AG08396 (cell line): ENCODE measurements at places on chromosomes 1 and 21.

DNA sequence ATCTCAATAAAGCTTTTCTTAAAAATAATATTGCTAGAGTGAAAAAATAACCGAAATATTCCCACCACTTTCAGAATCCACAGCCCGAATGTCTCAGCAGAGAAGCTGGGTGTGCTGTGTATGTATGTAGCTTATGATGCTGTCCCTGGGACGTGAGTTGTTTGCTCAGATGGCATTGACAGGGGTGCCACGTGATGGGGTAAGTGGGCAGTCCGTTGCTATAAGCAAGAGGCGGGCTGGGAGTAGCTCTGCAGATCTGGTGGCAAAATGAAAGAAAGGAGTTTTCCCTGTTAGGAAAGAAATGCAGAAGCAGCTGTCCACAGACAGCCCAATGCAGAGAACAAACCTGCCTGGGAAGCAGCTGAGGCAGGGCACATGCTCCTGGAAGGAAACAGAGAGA lies 3.8 kb upstream of the FAM20B start:
- peak; percentile 56 for DNase-seq

GRCh38 chr21:46618738-46619379 lies 14.0 kb upstream of the S100B start:
- no peak for DNase-seq

DNA sequence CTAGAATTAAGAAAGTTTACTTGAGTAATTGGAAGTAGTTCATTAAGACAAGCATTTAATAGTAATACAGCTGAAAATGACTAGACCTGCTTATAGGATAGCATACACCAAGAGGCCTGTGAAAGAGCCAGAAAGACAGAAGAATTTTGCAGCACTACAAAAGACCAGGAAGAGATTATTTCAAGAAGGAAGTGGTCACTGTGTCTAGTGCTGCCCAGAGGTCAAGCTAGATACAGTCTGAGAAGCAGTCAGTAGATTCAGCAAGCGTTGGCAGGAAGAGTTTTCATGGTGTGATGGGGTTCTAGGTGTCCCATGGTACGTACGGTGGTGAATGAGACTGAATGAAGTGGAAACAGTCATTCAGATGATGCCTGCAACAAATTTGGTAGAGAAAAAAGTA lies 31.5 kb downstream of the RGS8 start:
- no peak for DNase-seq

DNA sequence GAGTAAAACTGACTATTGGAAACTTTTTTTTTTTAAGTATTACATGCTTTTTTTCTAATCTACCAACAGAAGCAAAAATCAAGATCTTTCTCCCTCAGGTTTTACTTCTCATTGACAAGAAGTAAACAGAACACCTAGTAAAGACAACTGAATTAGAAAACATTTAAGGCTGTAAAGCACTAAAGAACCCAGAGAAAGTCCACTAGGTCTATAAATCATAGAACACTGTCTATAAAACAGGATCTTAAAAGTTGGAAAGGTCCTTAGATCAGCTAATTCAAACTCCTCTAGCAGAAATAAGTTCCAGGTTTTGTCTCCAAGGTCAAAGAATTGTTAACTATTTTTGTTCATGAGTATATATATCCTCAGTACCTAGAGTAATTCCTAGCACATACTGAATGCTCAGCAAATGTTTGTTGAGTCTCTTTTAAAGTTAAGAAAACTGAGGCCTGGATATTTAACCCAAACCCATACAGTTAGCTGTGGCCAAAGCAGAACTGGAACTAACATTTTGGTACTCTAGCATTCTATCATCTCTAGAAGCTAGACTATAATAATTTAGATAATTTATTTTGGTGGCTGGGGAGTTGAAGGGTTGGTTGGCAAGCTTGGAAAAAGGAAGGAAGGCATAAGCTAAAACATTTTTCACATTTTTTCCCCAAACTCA lies 3.0 kb downstream of the EPS15 start:
- DNase-seq: no peak

- no peak for DNase-seq
Measured at GRCh38 chr1:22872981-22873664, 99.5 kb downstream of the LACTBL1 start.

GRCh38 chr1:14265495-14265894 lies 333.0 kb upstream of the KAZN start:
- no peak for DNase-seq

- no peak for DNase-seq
Measured at GRCh38 chr1:159868766-159869165, 6.3 kb upstream of the VSIG8 start.

- DNase-seq: no peak
Measured at GRCh38 chr1:154718566-154718965, 110.6 kb upstream of the ADAR start.

DNA sequence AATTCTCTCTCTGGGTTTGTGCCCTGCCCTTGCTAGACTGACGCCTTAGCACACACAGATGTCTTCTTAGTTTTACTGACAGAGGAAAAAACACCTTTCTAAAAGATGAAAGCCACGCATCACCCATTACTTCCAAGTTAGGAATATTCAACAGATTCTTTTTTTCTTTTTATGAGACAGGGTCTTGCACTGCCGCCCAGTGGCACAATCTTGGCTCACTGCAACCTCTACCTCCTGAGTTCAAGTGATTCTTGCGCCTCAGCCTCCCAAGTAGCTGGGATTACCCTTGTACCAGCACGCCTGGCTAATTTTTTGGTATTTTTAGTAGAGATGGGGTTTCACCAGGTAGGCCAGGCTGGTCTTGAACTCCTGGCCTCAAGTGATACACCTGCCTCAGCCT lies 169.2 kb downstream of the APP start:
- DNase-seq: no peak

GRCh38 chr1:4253935-4254334 lies 353.9 kb upstream of the C1orf174 start:
- DNase-seq: no peak

GRCh38 chr1:208691012-208691411 lies 446.8 kb upstream of the PLXNA2 start:
- DNase-seq: no peak

DNA sequence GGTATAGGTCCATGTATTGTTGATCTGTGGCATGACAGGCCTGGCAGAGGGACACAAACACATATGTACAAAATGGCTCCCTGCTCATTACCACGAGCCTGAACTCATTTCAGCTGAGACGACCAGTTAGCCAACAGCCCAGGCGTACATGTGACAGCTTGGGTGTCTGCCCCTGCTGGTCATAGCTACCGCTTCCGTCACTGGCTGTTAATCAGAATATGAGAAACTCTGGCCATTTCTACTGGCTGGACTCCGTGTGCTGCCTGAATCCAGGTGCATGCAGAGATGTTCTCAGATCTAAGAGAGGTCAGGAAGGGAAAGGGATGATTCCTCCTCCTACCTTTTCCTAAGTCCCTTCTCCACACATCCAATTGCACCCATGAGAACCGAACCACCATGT lies 144.5 kb downstream of the PBX1 start:
- DNase-seq: no peak

DNA sequence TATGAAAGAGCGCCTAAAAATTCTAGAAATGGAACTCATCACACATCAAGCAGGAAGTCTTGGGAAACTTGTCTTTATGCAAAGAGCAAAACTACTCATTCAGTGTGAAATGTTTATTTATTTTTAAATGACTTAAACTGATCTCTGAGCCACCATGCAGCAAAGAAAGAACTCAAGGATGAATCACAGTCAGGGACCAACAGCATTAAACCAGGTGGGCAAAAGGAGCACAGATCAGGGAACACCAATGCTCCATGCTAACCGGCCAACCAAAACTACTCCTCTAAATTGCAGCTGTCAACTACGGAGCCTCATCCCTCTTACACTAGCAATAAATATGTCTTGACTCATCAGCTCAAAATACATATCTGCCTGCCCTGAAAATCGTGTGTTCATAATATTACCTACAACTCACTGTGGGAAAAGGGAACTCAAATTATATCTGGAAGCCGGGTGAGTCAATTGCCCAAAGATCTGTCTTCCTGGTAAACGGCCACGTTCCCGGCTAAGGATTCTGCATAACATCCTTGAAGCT lies 129.2 kb downstream of the PTPN14 start:
- DNase-seq: no peak

DNA sequence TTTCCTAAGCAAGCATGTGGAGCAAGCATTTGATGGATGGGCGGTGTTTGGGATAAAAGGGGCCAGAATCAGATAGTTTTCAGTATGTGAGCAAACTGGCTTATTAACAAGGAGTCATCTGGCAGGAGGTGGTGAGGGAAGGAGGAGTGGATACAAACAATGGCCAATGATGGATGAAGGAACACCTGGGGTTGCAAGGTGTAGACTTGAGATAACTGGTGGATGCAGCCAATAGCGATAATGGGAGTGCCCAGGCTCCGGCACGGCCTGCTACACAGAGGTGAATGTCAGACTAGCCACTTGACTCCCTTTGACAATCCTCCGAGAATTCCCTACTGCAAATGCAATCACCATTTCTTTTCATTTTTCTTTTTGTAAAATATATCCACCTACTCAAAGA lies 41.7 kb downstream of the C8B start:
- DNase-seq: no peak

DNA sequence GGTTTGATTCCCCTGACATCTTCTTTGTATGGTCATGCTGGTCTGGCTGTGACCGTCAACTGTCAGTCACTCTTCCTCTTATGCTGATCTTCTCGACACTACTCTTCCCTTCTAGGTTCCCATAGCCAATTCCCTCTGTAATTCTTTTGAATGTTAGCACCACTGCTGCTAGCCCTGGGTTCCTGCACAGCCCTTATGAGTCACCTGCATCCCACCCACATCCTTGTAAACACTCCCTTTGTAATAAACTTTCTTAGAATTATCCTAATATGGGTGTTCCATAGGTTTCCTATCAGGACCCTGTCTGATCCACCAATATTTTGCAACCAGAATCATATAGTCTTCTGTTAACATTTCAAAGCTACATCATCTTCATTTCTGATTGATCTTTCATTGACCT lies 37.1 kb downstream of the JUN start:
- no peak for DNase-seq

DNA sequence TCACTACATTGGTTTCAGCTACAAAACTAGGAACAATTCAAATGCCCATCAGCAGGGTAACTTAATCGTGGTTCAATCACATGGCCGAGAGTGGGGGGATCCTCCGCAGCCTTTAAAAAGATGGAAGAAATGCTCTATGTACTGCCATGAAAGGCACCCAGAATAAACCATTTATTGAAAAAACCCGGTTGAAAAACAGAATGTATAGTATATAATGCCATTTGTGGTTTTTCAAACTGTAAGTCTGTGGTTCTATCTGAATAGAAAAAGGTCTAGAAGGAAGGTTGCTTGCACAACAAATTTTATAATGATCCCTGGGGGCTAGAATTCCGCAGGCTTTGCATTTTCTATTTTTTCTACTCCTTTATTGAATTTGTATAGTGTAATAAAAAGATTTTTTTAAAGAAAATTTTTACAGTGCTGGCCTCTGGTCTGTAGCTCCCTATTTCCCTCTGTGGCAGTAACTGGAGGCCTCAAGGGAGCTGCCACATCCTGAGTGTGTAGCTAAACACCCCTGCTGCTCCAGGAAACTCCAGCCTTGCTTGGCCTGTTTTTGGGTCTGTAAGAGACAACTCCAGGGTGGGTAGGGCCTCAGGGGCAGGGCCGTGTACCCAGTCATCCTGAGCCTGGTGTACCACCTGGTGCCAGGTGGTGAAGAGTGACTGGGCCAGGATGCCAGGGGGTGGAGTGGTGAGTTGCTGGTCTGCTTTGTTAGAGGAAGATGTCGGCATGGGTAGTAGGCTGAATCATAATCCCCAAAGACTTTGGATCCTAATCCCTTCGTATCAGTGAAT lies 51.5 kb upstream of the EPS8L3 start:
- DNase-seq: no peak

DNA sequence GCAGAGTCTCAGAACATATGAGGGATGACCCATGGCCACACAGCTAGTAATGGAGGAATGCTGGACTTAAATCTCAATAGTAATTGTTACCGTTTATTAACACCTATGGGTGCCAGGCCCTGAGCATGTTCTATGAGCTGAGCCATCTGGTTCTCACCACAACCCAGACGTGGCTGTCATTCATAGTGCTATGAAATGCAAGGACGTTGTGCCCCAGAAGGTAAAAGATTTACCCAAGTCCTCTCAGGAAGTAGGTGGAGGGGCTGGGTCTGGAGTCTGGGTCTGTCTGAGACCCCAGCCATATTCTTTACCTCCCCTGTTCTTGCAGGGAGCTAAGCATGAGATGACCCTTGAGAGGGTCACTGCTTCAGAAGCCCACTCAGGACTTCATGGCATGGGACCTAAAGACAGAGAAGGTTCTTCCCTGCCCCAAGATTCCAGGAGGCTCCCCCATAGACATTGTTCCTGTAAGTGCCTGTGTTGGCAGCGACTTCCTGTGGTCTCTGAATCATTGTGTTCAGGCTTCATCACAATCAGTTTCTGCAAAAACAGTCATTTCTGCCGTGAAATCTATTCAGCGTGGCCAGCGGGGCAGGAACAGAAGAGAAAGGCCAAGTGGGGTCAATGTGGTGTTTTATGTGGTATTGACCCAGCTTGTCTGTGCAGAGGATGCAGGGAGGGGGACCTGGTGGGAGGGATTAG lies 475.4 kb downstream of the PTPRU start:
- DNase-seq: peak; percentile 78

- no peak for DNase-seq
Measured at GRCh38 chr1:241630476-241630875, 9.7 kb downstream of the CHML start.

DNA sequence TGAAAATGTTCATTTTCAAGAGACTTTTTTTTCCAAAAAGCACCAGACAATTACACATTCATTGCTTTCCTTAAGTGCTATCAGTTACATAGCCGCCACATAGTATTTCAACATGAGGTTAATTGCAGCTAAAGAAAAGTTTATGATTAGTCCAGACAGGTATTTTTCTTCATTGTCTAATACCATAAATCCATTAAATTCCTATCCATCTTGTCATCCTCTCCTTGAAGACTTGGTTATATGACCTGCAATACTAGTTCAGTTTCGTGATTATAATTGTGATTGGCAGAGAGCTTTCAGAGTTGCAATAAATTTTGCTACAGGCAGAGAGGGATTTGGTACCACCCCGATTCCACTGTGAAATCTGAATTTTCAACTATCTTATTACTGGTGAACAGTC lies 437.7 kb downstream of the GPATCH2 start:
- DNase-seq: no peak

DNA sequence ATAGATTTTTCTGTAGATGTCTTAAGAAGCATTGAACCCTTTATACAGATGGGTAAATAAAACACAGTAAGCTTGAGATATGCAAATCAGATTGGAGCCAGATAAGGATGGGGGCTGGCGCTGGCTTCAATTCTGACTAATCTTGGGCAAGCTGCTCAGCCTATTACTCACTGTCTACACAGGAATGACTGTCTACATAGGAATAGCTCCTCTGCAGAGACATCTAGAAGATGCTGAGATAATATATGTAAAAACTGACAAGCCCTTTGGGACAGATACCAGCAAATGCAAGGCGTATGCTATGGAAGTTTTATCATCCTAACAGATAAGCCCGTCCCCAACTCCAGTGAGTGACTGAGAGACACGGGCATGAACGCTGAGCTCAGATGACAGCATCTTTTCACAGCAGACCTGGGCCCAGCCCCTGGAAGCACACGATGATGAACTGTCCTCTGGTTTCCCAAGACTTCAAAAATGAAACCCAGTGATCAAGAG lies 1.7 kb downstream of the CLDN14 start:
- DNase-seq: peak; percentile 69

- DNase-seq: no peak
Measured at GRCh38 chr1:42479621-42480020, 16.5 kb downstream of the CCDC30 start.

- DNase-seq: peak; percentile 53
Measured at GRCh38 chr1:46466477-46467182, 23.0 kb upstream of the DMBX1 start.

- peak; percentile 33 for DNase-seq
Measured at GRCh38 chr1:243325305-243325890, 69.6 kb downstream of the SDCCAG8 start.

- DNase-seq: no peak
Measured at GRCh38 chr21:31931644-31932469, 59.0 kb downstream of the HUNK start.
